ENCODE measurements at places on chromosomes 13 and 19.

- no peak for DNase-seq
Observed at GRCh38 chr19:54873990-54874389, at the start of gene FCAR. FCAR (plus strand) TSS chr19:54874235; CDS start chr19:54874290, 55 bp downstream.

DNA sequence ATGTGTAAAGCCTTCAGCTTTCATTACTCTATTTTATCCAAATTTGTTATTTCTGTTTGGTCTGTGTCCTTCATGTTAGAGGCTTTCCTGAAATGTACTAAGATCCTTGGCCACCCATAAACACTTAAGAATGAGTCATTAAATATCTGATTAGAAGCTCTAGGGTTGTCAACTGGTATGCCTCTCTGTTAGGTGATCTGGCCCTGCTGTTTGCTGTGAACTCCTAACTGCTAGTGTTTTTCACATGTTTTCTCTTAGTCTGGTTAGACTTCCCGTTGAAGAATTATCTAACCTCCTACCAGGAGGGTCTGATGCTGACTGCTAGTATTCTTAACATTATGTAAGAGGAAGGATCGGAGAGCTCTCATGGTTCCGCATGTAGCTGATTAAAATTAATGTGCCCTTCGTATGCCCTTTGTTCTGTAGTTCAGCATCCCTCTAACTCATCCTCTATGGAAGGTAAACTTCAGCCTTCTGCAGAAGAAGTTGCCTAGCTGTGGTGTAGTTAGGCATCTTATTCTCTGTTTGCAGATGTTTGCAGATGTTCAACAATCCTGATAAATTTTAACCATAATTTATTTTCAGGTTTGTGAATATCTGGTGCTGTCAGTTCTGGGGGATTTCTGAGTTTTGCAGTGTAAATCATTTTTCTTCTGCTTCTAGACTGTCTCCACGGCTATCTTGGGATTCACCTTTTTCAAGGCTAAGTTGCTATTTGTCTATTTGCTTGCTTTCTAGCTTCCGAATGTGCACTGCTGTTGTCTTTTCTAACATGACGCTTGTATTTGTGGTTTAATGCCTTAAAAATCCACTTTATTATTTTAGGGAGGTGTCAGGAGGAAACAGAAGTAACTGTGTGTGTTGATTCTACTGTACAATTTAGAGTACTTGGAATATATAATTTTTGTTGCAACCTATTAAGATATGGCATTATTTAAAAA lies 207.2 kb upstream of the SPRY2 start:
- DNase-seq: no peak

GRCh38 chr19:11208561-11209471 lies 11.5 kb upstream of the KANK2 start:
- DNase-seq: no peak

DNA sequence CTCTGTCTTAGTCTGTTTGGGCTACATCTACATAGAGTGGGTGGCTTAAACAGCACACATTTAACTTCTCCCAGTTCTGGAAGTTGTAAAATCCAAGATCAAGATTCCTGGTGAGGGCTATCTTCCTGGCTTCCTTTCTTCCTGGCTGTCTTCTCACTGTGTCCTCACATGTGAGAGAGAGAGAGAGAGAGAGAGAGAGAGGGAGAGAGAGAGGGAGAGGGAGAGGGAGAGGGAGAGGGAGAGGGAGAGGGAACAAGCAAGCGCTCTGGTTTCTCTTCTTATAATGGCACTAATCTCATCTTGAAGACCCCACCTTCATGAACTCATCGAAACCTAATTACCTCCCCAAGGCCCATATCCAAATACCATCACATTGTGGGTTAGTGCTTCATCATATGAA lies 69.2 kb downstream of the CDK8 start:
- no peak for DNase-seq

DNA sequence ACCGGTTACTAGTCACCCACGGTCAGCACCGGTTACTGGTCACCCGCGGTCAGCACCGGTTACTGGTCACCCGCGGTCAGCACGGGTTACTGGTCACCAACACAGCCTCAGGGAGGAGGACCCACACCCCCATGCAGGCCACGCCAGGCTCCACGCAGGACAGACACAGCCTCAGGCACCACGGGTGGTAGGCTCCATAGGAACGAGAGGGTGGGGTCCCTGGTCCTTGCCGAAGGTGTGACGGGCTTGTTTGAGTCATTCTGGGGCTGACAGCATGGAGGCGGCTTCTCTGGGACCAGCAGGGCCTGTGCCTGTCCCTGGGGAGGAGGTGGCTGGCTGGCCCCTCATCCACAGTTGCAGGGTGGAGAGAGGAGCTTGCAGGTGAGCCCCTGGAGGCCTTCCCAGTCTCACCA lies 122.8 kb upstream of the SOX1 start:
- DNase-seq: no peak

GRCh38 chr13:78611040-78611439 lies 7.7 kb upstream of the POU4F1 start:
- DNase-seq: no peak

DNA sequence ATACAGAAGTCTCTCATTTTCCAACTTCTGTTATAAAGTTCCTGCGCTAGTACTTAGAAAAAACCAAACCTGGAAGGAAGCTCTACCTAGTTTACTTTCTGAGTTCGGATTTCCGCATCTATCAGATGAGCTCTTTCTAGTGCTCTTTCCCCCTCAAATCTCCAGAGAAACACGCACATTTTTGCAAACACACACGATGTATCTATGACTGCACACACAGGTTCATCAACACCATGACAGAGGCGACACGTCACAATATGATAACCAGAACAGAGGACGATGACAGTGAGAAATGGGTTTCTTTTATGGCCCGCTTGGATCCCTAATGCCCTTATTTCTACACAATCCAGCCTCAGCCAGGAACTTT lies 629 bp upstream of the LRRC63 start:
- peak; percentile 16 for DNase-seq

DNA sequence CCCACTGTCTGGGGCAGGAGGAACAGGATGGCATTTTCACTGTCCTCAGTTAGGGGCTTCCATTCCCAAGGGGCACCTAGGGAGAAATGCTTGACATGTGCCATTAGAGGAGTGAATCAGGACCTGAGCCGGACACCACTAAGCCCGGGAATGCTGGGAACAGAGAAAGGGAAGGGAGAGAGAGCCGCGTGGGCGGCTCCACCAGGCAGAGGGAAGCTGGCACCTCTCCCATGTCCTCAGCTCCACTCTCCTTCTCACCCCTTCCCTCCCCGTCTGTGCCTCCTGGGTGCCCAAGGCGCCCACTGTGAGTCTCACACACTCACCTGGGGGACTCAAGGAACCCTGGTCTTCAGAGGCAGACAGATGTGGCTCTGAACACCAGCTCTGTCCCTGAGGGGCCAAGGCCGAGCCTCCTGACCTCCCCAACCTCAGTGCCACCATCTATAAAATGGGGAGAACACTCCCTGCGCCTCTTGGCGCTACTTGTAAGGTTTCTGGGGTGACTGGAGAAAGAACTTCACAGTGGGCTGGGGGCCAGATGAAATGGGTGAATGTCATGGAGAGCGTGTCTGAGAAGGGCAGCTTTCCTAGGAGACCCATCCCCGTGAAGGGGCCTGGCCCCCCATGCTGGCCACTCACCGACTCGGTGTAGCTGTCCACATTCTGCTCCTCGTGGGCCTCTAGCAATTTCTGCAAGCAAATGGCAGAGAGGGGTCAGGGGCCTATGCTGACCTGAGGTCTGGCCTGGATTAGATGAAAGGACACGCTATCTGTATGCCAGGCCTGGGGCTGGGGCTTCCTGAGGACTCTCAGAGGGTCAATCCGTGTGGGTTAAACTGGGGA lies 5.3 kb upstream of the KPTN start:
- no peak for DNase-seq

DNA sequence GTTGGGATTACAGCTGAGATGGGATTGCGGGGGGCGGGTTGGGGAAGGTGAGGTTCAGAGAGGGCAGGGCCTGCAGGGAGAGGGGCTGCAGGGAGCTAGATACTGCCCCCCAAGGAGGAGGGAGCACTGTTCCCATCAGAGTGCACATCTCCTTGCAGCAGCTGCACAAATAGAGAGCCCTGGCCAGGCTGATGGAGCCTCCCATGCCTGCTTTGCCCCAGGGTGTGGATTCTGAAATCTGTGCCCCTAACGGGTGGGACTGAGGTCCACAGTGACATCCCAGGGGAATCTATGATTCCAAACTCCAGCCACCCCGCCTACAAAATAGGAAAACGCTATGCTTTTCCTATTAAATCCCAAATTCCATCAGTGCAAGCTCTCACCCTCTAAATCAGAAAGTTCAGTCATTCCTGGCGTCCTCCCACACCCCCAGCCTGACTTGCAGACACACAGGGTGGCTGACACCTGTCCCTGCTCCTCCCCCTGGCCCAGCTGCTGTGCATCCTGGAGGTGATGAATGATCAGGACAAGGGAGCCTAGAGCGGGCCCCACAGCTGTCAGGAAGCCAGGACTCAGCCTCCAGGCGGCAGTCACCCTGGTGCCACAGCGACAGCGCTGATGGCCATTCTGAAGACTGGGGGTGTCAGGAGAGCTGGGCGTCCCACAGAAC lies 6.3 kb upstream of the CEACAM21 start:
- DNase-seq: no peak

GRCh38 chr13:27853861-27854260 lies 61.6 kb downstream of the GSX1 start:
- DNase-seq: no peak

DNA sequence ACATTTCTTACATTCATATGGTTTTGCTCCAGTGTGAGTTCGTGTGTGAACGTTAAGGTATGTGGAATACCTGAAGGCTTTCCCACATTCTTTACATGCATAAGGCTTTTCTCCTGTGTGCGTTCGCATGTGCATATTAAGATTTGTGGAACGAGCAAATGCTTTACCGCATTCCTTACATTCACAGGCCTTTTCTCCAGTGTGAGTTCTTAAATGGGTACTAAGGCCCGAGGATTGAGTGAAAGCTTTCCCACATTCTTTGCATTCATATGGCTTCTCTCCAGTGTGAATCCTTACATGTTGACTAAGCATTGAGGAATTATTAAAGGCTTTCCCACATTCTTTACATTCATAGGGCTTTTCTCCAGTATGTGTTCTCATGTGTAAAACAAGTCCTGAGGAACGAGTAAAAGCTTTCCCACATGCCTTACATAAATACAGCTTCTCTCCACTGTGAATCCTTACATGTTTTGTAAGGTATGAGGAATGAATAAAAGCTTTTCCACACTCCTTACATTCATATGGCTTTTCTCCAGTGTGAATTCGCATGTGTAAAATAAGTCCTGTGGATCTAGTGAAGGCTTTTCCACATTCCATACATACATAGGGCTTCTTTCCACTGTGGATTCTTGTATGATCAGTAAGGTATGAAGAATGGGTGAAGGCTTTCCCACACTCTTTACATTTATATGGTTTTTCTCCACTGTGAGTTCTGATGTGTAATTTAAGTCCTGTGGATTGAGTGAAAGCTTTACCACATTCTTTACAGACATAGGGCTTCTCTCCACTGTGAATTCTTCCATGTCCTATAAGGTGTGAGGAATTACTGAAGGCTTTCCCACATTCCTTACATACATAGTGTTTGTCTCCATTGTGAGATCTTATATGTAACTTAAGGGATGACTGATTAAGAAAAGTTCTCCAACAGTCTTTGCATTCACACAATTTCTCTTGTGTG lies 10.7 kb downstream of the ZNF846 start:
- no peak for DNase-seq

DNA sequence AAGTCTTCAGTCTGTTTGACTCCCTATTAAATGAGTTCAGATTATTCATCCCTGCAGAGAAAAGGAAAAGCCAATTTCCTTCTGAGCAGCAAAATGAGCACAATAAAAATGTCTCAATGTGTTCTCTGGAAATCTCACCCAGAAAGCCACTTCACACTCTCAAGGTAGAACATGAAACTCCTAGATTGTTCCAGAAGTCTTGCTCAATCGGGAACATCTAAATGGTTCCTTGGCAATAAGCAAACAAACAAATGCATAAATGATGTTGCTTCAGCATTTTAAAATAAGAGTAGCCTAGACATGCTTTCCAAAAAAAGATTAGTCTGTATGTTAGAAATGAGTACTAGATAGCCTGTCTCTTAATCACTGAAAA lies 59.7 kb upstream of the TNFRSF19 start:
- DNase-seq: no peak

DNA sequence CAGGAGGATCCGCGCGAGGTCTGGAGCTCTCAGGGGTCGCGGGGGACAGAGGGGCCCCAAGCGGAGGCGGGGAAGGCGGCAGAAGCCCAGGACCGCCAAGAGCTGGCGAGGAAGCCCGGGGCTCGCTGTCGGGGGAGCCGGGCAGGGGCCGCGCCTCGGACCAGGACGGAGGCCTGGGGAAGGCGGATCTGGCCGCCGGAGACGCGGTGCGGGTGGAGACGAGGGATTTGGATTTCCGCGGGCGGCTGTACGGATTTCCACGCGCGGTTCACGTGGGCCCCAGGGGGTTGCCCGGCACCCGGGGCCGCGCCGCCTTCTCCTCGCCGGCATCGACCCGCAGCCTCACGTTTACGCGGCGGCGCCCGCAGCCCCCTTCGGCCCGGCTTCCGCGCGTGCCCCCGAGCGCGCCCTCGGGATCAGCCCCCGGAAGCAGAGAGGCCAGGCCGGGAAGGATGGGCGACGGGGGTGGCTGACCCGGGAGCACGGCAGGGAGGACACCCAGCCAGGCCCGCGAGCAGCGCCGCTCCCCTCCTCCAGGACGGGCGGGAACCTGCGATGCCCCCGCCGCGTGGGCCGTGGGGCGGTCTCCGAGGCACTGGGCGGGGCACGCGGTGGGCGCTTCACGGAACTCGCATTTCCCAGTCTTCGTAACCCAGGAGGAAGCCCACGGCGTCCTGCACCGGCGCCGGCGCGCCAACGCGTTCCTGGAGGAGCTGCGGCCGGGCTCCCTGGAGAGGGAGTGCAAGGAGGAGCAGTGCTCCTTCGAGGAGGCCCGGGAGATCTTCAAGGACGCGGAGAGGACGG lies 4.7 kb downstream of the F7 start:
- peak; percentile 63 for DNase-seq

All from stimulated activated CD8-positive, alpha-beta memory T cell treated with anti-CD3 and anti-CD28 coated beads, Interleukin-7, amount 100 ng/mL, for 4 hours (primary cell).